ENCODE measurements at places on chromosomes 5 and 9.

GRCh38 chr5:153831973-153832372 is 206.7 kb downstream of the FAM114A2 start:
- DNase-seq = no peak

DNA sequence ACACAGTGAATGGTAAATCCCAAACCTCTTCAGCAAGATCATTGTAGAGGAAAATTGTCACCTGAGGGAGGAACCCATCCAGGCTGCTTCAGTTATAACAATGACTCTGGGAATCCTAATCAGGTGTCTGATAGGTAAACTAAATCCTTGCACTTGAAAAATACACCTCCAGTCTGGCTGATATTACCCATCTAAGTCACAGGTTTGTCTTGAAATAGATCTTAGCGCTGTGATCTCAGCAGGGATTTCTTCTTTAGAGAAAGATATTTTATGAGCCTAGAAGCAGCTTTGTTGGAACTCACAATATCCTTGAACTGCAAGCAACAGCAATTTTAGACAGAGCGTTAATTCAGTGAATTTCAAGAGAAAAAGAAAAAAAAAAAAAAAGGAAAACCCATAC is 149.7 kb downstream of the SGCD start:
- no peak for DNase-seq

- no peak for DNase-seq
These were observed 695 bp upstream of the SNAPC3 start for GRCh38 chr9:15421990-15422371.

- DNase-seq = peak; percentile 12
These were observed 717 bp upstream of the IQGAP2 start for GRCh38 chr5:76402251-76402885.

- DNase-seq = no peak
These were observed 184.0 kb downstream of the CACNA1B start for GRCh38 chr9:138061631-138062030.

Data from progenitor cell of endocrine pancreas (in vitro differentiated cells).